ENCODE measurements at places on chromosomes 7 and 10. TPM values are rescaled to one million over a fixed set of nuclear protein-coding genes. Genes with fewer than 3 reads are reported as not detected.

Gene SPDYE16
- not detected for total RNA-seq

Gene HOXA9
- total RNA-seq = 104 TPM

Gene ENTPD1
- total RNA-seq = not detected

Gene PARD3
- total RNA-seq = 70.5 TPM

Gene SKIDA1
- total RNA-seq = 0.52 TPM

- peak; percentile 25 for DNase-seq
Measured at GRCh38 chr7:36895192-36895591, 170.9 kb upstream of the AOAH start.

- DNase-seq = no peak
Measured at GRCh38 chr10:12221323-12222298, 25.6 kb downstream of the CDC123 start.

- no peak for DNase-seq
Measured at GRCh38 chr7:81769891-81770727, at the start of gene HGF. Gene HGF (minus strand): TSS chr7:81770047. CDS start chr7:81769971, 76 bp downstream.

DNA sequence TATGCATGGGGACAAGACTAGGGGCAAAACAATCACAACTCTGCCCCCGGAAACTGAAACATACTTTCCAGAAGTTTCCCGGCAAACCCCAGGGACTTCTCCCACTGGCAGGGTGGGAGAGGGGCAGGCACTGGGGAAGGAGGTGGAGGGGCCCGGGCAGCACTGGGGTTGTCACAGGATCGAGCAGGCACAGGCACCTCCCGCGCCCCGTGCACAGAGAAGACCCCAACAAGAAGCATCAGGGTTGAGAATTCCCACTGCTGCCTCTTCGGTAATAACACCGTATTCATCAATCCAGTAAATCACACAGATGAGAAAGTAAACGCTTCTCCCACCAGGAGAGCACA is 490.5 kb downstream of the PTPRN2 start:
- DNase-seq = no peak

- no peak for DNase-seq
Measured at GRCh38 chr10:119550827-119551226, 8.3 kb upstream of the RGS10 start.

GRCh38 chr7:97043281-97043680 is 18.6 kb upstream of the DLX5 start:
- no peak for DNase-seq

GRCh38 chr7:7829667-7830066 is 111.3 kb upstream of the RPA3 start:
- DNase-seq = peak; percentile 22

DNA sequence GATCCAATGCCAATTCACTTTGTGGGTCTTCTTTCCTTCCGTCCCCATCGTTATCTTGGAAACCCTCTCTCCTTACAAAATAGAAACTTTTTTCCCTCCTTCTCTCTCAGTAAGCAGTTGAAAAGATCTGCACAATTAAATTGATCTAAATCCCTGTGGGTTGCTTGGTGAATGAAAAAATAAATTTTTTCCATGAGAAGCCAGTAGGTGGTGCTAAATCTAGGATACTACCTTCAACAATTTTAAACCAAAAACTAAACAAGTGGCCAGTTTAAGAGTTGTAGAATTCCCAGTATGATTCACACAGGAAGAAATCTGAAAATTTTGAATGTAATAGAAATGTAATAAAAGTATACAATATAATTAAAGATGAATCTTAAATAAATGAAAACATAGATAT is 990.3 kb upstream of the ZNF722 start:
- no peak for DNase-seq

DNA sequence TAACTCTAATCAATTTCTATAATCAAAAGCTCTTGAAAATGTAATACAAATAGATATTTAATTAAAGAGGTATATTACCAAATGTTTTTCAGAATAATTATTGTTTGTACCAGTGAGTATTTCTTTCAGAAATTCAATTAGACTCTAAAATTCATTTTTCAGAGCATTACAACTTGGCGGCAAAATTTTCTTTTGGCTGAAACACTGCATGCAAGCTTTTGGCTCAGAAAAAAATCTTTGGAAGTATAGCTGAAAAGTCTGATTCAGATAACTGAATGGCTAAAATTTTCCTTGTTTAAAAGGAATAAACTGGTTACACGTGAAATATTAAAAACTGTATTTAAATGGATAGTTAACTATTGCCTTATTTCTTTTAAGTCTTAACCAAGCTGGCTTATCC is 202.6 kb upstream of the KAT6B start:
- DNase-seq = no peak

GRCh38 chr10:42981358-42982236 is 95.3 kb upstream of the RET start:
- DNase-seq = no peak

DNA sequence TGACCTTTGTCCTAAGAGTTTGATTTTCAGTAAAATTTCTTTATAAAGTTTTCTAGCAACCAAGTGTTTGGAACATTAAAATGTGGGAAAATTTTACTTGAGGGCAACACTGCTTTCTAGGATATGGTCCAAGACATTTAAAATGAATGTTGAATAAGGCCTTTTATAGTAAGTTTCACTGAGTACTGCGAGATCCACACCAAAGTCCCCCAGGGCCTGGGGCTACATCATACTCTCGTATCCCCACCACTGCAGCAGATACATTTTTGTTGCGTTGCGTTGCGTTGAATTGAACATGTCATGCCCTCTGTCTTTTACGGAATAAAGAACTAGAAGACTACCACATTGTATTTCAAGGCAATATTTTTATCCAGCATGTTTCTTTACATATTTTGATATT is 44.5 kb downstream of the PRTFDC1 start:
- no peak for DNase-seq

Measured in epithelial cell of proximal tubule (primary cell).